Hepatic stellate cell (primary cell): ENCODE measurements at places on chromosomes 3 and 15.

GRCh38 chr3:31277582-31277981 is 255.1 kb upstream of the STT3B start:
- DNase-seq, result peak; percentile 5

DNA sequence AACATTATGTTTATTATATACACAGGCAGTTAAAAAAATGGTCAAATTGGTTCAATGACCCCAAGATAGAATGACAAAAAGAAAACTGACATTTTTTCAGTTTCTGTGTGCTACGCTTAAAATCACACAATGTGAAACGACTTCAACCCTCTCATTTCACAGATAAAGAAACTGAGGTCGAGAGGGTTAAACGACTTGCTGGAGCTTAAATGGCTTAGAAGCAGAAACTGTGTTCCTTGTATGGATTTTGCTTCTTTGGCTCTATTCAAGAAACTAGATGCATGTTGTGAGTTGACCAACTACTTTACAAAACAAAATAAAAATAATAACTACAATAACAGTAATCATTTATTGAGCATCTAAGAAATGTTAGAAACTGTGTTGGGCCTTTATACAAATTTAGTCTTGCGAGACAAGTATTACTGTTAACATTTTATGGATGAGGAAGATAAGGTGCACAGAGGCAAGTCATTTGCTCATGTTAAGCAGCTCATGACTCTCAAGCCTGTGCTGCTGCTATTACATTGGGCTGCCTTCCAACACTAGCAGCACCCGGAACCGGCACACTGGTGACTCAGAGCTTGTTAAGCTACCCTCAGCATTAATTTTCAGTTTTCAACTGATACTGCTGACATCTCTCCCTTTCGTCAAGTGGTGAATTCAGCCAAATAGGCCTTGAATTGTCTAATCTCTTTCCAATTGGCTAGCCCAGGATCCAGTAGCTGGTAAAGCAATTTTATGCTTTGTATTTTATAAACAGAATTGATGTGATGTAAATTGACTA is 487.6 kb downstream of the NAALADL2 start:
- peak; percentile 16 for DNase-seq

DNA sequence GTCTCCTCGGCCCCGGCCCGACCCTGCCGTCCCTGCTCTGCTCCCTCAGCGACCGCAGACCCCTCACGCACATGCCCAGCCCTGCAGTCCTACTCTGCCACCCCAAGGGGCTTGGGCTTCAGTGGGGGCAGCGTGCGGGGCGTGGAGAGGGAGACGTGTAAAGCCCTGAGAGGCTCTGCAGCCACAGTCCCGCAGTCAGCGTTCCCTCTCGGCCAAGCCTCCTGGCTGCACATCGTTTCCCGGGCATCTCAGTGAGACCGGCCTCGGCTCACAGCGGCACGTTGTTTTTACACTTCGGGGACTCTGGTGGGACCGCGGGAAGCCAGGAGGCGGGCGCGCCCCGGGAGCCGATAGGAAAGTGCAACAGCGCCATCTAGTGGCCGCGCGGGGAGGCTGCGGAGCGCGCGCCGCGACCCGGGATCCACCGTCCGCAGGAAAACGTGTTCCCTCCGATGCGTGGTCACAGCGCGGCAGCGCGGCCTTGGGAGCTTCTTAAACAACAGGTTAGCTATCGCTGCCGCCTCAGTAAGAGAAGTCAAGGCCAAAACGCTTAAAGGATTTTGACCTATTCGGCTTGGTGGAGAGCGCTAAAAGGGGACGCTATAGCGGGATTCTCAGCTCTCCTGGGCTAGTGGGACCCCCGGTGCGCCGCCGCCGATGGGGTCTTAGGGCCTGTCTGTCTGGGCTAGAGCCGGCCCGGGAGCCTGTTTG is 226.8 kb upstream of the IGF1R start:
- DNase-seq, result peak; percentile 80

GRCh38 chr3:101862416-101863165 is 13.3 kb downstream of the NFKBIZ start:
- no peak for DNase-seq

GRCh38 chr3:151303751-151304150 is 12.9 kb downstream of the GPR87 start:
- no peak for DNase-seq
